NCI-H1092 (cell line): ENCODE measurements at places on chromosomes 6 and 20.

- no peak for DNase-seq
Observed at GRCh38 chr20:40913224-40914185, 115.1 kb upstream of the TOP1 start.

DNA sequence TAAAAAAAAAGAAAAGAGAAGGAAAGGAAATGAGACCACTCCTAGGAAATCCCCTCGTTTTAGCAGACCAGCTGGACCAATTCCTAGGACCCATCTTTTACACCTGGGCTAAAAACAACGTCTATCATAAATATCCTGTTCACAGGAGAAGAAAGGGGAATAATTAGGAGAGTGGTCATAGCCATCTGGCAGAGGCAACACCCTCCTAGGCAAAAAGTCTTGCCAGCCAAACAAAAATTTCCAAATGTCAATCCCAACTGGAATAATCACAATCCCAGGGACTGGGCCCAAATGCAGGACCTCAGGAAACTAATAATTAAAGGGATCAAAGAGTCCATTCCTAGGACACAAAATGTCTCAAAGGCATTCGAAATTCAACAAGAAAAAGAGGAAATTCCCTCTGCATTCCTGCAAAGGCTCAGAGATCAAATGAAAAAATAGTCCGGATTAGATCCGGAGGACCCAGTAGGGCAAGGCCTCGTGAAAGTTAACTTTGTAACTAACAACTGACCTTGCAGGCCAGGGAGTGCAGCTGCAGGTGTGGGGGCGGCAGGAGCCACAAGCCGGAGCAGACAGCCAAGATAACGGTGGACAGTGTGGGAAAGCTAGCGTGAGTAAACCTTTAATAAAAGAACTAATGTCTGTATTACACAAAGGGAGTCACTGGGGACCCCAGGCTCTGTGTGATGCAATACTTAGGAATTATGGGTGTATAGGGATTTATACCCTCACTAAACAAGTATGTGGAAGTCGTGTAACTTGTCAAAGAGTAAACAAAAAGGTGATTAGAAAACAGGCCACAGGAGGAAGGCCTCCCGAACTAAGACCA is 11.7 kb downstream of the LCA5 start:
- no peak for DNase-seq

GRCh38 chr6:38163186-38164130 is 343.9 kb downstream of the ZFAND3 start:
- no peak for DNase-seq

DNA sequence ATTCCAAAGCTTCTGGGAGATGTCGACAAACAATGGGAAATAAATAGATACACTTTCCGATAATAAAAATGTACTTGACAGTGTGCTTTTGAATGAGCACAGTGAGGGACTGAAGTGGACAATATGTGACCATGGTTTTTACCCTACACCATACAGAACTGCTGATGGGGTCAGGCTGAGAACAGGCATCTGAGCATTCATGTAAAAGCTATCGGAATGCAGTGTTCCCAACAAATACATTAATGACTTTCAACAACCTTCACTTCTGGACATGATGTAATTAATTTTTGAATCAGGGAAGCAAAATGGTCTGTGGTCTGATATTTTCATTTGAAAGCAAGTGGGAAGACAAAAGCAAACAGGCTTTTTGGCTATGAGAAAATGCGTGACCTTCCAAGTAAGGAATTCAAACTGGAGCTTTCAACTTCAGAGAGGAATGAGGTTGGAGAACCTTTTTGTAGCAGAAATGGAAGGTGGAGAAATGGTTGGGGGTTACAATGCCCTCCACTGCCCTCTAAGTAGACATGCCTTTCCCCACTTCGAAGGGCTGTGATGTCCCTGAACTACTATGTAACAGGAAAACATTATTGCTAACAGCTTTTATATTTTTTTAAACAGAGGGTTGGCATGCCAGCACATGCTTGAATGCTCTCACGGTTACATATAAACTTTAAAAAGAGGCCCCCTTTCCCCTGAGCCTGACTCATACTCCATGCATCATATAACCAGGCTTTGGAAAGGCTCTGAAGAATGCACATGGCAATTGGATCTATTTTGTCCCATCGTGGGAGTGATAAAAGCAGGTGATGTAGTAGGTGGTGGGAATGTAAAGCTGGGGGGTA is 203.5 kb upstream of the CITED2 start:
- DNase-seq: no peak
